Naive B cell (primary cell): ENCODE measurements at places on chromosomes 6 and 20. TPM values are rescaled to one million over a fixed set of nuclear protein-coding genes. Genes with fewer than 3 reads are reported as not detected.

Gene B3GAT2
- polyA plus RNA-seq: 0.64 TPM

Gene LCA5
- polyA plus RNA-seq: 0.15 TPM

Gene PLN
- 0.13 TPM for polyA plus RNA-seq

Gene PPP1R16B
- polyA plus RNA-seq: 39.7 TPM

Gene ZBTB22
- polyA plus RNA-seq: 25.4 TPM

DNA sequence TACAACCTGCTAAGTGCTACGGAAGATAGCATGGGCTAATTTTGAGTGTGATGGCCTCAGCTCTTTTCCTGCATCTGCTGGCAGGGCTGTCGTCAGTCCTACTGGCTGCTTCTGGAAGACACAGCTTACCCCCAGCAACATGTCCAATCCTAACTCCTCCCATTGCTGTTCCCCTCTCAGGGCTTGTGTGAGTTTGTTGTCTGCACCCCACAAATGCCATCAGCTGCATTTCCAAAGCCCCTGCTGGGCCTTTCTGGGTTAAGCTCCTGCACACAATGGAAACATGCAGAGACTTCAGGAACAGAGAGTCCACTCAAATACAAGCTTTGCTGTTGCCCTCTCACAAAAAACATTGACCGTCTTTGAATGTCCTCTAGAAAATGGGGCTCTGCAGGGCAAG, 84.7 kb downstream of the RNF182 start:
- no peak for DNase-seq

DNA sequence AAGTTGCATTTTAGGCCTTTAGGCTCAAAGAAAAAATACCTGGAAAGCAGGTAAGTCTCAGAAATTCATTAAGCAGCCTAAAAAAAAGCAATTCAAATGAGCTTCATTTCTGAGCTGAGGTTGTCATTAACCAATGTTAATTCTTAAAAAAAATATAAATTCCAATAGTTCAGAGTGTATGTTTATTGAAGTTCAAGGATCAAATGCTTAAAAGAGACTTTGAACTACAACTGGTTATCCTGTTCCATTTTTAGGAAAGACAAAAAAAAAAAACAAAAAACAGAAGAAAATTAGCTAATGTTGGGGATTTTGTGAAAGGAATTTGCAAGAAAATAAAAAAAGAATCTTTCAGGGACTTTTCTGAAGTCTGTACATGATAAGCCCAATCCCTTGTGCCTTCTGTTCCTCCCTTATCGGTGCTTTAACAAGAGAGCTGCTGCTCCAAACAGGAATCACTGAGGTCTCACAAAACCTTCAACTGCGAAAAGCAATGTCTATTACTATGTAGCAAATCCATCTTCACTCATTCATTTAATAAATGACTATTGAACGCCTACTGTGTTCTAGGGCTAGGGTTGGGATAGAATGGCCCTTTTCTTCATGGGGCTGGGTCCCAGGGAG, 90.3 kb downstream of the FOXF2 start:
- DNase-seq: no peak

- no peak for DNase-seq
Measured at GRCh38 chr6:155483858-155484257, 28.2 kb upstream of the NOX3 start.

GRCh38 chr20:57411406-57412283, 20.4 kb downstream of the RBM38 start:
- no peak for DNase-seq
